ENCODE measurements at places on chromosomes 3 and 15.

GRCh38 chr15:43212951-43213350, 7.9 kb downstream of the EPB42 start:
- DNase-seq = no peak

DNA sequence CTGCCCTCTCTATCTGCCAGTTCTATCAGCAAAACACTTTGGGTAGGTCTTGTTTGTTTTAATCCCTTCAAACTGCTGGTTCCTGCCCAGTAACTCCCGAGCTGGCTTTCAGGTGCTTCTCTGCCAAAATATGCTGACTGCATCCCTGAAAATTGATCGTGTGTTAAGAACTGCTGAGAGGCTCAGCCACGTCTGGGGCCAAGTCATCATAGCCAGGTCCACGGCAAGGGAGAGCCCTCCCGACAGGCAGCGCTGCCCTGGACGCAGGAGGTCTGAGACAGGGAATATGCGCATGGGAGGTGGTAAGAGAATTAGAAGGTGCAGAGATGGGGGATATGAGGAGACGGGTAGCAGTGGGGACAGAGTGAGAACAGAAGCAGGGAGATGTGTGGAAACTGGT, 179.7 kb upstream of the TOPAZ1 start:
- DNase-seq = no peak

DNA sequence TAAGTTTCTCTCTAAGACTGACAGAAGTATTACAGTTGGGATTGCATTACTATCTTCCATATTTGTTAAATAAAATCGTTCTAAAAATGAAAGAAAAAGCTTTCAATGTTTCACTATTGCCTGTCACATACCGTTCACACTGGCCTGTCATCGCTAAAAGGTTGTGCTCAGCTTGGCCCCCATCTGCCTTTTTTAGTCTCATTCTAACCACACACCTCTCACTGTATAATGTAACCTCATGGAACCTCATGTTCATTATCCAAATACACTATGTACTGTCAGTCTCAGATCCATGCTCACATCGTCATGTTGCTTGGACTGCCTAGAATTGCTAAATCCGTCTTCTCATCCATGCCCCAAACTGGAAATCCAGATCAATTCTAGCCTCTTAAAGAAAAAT, 637.8 kb upstream of the ROBO1 start:
- no peak for DNase-seq

GRCh38 chr3:117400303-117400702, 690.7 kb downstream of the TUSC7 start:
- DNase-seq = no peak

DNA sequence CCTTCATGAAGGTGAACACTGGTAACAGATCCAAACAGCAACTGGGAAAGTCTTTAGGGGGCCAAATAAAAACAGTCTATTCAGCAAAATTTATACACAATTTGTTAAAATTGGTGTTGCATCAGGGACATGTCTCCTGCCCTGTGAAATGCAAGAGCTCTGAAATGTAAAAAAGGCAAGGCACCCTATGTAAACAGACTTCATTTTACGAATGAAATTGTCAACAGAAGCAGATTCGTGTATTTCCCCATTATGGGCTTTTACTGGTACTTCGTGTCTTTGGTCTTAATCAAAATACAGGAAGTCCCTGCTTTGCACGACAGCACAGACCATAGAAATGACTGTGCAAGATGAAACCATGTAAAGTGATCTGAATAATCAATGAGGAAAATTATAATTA, 127.3 kb upstream of the THBS1 start:
- DNase-seq = no peak

GRCh38 chr3:126146525-126147146, 33.8 kb downstream of the ALDH1L1 start:
- no peak for DNase-seq

DNA sequence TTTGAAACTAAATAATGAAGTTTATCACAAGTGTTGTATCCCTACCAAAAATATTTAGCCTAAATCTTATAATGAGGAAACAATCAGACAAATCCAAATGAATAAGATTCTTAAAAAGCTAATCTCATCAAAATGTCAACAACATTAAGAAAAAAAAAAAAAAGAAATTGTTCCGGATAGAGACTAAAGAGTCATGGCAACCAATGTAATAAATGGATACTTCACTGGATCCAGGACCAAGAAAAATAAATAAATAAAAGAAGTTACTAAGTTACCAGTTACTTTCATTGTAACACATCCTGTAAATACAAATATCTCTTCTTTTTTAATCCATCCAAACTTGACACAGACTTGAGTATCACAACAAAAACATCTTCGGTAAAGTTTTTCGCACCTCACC, 607 bp downstream of the MRPL47 start:
- DNase-seq = no peak

GRCh38 chr3:42853739-42854302, 21.9 kb downstream of the CYP8B1 start:
- DNase-seq = peak; percentile 50

DNA sequence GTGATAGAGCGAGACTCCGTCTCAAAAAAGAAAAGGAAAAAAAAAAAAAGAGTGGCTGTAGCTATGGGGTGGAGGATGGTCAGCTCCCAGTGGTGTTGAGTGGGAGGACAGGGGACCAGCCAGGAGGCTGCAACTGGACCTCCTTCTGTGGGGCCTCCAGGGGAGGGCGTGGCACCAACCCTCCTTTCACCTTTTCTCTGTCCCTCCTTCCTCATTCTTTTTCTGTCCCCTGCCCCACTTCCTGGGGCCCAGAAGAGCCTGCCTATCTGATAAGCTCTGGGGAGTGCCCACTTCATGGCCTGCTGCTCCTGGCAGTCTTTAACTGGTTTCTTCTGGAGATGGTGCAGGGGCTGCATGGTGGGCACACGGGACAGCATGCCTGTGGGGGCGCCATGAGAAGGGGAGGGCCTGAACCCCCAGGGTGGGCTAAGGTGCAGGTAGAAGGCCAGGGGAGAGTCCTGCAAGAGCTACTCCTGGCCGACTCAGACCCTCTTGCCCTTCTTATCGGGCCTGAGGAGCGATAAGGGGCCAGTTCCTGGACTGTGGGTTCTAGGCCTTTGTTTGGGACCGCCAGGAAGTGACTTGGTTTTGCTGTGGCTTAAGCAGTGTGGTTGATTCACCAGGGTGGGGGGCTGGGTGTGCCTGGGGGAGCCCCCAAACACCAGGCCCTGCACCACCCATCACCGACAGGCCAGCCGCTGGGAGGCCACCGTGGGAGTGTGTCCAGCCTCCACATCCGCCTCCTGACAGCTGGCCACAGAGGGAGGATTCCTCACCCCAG, 49.4 kb upstream of the FLNB start:
- DNase-seq = no peak

- DNase-seq = peak; percentile 39
Observed at GRCh38 chr15:90885432-90886290, 1.4 kb downstream of the FES start.

DNA sequence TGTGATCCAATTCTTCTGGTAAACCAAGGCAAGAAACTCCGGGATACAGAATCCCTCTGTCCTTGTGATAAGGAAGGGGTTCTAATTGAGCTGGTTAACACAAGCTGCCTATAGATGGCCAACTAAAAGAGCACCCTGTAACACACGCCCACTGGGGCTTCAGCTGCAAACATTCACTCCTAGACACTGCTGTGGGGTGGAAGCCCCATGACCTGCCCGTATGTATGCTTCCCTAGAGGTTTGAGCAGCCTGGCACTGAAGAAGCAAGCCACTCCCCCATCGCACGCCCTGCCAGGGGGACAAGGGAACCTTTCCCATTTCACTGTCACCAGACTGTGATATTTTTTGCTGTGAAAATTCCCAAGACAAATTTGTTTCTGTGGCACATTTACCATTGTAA, 516.9 kb upstream of the GOLIM4 start:
- no peak for DNase-seq

- DNase-seq = peak; percentile 69
Observed at GRCh38 chr3:182258538-182259177, 534.6 kb upstream of the ATP11B start.

GRCh38 chr3:44970926-44971490, 5.0 kb downstream of the ZDHHC3 start:
- no peak for DNase-seq

Data from NCI-H345 (cell line).